ENCODE measurements at places on chromosomes 4 and X.

- DNase-seq: no peak
Measured at GRCh38 chr4:109648266-109648996, 54.8 kb downstream of the CASP6 start.

GRCh38 chrX:93868289-93868965 lies 194.4 kb downstream of the FAM133A start:
- no peak for DNase-seq

GRCh38 chrX:149069899-149070298 lies 435.2 kb downstream of the IDS start:
- DNase-seq: no peak

DNA sequence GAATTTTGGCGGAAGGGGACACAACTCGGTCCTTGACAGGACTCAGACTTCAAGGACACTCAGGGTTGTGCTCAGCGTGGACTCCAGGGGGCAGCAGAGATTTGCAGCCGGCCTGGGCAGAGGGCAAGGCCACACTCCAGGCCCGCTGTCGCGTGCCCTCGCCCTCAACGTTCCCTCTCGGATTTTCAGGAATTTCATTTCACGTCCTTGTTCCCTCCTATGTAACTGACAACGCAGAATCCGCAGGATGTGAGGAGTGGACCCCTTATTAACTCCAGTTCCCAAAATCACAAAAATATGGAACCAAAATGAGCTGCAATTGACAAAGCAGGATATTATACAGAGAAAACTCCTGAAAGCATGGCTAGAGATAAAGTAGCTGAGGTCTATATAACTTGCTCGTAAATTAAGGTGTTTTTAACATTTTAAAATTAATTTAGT lies 21.0 kb upstream of the DCTD start:
- DNase-seq: peak; percentile 33

- no peak for DNase-seq
Measured at GRCh38 chr4:43781125-43781524, 667.5 kb downstream of the KCTD8 start.

- DNase-seq: no peak
Measured at GRCh38 chrX:15158350-15158735, 111.5 kb downstream of the ASB9 start.

GRCh38 chrX:154135458-154136229 lies 8.4 kb upstream of the OPN1LW start:
- no peak for DNase-seq

DNA sequence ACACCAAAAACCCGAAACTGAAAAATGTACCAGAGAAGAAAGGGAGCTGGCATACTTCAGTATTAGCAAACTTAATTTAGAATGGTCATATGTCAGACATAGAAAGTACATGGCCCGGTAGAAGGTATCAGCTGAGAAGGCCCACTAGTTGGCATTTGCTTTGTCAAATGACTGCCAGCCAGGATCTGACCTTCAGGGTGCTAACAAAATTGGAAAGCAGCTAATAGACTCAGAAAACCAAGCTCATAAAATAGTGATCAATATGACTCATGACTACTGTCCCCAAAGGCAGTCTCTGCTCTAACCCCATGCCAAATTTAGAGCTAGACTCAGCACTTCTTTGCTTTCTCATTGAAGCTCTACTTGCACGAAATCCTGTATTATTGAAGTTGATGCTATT lies 342.7 kb downstream of the PDGFC start:
- no peak for DNase-seq

DNA sequence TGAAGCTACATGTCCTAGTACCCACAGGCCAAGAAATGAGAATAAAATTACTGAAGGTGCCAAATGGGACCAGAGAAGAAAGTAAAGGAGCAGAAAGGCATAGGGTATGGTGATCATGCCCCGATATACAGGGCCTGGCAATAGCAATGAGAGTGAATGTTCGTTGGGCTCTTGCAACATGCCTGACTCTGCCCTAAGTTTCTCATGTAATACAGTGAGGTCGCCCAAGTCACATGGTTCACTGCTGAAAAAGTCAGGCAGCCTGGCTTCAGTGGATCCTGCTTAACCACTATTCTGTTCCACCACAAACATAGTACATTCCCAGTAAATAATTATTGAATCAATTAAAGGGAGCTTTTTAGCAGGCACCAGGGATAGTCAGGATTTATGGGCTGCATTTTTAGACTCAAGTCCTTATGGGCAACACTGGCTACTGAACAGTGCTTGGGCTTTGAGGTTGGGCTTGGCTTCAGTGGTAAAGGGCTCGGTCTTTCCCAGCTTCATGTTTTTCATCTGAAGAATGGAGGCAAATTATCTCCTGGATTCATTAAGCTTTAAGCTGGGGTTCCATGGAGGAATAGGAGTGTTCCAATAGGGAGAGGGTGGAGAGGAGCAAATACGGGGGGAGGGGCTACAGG lies 67.1 kb upstream of the ZNF518B start:
- DNase-seq: no peak

- DNase-seq: no peak
Measured at GRCh38 chr4:95428291-95429070, 120.3 kb downstream of the UNC5C start.

Data from hypothalamus (tissue), 51 donors.